ENCODE measurements at places on chromosomes 5 and 9.

DNA sequence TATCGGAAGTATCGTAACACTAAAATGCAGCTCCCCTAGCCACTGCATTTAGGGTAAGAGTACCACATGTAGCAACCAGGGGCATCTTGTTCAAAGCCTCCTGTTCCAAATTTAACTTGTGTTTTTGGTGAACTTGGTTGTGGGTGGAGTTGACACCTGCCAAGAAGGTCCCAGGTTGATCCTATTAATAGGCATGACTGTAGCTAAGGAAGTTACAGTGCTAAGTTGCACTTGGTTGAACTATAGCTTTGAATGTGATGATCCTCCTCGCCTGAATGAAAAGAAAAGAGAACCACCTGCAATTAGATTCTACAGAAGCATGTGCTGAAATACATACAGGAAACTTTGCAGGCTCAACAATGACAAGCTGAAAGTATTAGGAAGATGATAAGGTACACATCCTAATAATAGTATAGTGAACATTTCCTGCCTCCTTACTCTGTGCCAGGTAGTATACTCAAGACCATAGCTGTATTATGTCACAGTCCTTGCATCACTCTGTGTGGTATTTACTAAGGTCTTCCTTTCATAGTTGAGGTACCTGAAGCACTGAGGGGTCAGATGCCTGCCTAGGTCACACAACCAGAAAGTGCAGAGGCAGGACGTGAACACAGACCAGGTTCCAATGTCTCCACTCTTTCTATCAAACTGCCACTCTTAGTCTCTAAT is 64.5 kb upstream of the PIP5K1B start:
- no peak for DNase-seq

DNA sequence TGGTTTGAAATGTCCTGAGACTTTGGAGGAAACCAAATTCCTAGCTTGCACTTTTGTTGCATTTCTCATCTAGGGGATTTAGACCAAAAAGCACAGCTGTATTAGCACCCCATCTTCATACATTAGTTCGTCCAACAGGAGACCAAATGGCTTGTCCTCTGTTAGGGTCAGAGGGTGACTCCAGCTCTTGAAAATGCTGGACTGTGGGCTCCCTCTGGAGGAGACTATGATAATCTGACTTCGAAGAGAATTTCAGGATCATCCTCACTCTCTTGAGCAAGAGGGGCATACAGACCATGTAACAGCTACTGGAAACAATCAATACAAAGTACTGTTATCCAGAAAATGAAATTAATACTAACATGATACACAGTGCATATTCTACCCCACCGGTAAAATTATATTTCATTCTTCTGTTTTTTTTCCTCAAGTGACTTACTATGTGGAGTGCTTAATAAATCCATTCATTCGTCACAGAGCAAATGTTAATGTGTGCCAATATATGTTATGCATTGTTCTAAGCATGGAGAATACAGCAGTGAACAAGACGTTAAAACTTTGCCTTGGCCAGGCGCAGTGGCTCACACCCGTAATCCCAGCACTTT is 63.7 kb upstream of the PPP2CA start:
- DNase-seq = peak; percentile 15

DNA sequence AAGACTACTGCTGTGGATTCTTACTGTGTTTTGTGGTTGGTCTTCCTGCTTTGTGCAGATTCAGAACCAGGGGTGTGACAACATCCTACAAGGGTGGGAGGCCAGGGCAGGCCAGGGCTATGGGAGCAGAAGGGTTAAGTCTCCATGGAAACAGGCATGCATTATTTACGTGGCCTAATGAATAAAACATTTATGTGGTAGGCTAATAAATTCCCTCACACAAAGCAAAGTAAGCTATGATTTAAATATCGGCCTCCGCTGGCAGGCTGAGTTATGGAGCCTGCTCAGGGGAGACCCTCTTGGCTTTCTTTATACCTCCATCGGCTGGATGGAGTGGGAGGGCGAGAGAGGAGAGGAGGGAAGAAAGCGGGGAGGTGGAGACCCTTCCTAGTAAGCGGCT is 230.3 kb upstream of the MVB12B start:
- DNase-seq = no peak

DNA sequence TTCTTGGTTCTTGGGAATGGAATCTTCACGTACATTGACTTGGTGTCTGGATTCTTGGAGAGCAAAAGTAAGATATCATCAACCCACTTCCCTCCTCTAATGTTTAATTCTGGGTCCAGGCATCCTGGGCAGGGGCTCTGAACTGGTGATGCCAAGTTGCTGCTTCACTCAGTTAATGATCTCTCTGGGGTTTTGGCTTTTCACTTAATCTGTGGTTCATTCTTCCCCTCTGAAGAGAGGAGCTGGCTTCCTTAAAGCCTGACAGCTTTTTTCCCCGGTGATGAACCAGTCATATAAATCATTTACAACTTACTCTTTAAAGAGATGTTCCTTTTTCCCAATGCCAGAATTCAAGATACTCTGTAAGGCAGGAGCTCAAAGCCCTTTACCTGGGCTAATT is 65.9 kb downstream of the ARHGAP26 start:
- no peak for DNase-seq

- no peak for DNase-seq
Observed at GRCh38 chr5:54207566-54207965, 102.8 kb downstream of the ARL15 start.

DNA sequence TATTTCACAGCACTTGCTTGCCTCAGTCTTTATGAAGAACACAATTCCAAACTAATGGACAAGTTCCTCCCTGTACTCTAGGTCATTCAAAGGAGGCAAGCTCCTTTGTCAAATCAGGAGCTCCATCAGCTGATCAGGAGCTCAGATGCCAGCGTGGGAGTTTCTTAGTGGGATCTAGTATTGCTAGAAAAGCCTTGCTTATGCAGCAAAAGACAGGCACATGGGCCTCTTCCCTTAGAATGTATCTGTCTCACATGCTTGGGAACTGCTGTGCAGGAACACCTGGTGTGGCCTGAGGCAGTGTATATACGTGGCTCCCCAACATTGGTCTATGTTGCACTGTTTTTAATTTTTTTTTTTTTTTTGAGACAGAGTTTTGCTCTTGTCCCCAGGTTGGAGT is 21.4 kb upstream of the HAVCR1 start:
- DNase-seq = no peak
